ENCODE measurements at places on chromosomes 7 and 10.
A peak's percentile ranks its signal among the peaks of the same experiment; 100 is the strongest.

GRCh38 chr7:106050746-106051117 lies 61.4 kb downstream of the SYPL1 start:
- no peak for DNase-seq

- no peak for DNase-seq
Measured at GRCh38 chr7:42237811-42238541, 967 bp upstream of the GLI3 start.

GRCh38 chr7:3560495-3560894 lies 259.4 kb downstream of the SDK1 start:
- DNase-seq, result no peak

DNA sequence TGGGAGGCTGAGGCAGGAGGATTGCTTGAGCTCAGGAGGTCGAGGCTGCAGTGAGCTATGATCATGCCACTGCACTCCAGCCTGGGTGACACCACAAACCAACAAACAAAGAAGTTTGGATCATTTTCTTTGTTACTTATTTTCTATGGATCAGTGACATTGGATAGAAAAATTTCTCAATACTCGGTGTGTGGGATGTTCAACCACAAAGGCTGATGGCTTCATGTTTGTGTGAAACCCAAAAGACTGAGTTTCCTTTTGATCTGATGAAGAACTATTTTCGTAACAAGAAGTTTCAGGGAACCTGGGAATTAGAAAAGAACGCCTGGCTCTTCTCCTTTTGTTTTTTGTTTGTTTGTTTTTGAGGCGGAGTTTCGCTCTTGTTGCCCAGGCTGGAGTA lies 104.0 kb downstream of the HOXA1 start:
- DNase-seq, result no peak

GRCh38 chr10:123274306-123275135 lies 120.3 kb downstream of the BUB3 start:
- DNase-seq, result no peak

DNA sequence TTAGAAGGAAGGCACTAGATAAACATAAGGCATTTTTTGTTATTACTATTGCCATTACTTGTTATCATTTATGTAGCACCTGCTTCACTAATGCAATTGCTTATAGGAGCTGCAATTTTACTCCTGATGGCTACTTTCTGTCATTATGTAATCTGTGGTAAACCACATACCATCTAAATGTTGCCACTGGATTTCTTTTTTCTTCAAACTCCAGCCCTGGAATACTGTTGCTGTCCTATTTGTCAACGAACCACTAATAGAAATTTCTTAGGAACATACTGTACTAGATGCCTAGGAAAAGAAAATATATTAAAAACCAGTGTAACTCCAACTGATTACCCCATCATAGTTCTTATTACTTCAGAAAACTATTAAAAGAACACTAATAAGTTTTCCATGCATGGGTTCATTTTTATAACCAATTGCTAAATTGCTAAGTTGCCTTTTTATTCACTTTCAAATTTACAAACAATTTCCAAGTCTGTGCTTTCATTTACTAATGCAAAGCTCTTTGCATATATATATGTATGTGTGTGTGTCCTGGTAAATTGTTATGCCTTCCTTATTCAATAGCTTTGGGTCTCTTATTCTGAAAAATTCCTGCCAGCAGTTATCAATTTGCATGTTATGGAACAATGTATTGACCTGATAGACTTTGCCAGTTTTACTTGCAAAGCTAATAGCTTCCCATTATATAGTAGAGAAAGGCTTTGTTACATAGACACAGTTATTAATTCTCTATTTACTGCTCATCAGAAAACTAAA lies 287.4 kb downstream of the EXOC4 start:
- DNase-seq, result no peak

DNA sequence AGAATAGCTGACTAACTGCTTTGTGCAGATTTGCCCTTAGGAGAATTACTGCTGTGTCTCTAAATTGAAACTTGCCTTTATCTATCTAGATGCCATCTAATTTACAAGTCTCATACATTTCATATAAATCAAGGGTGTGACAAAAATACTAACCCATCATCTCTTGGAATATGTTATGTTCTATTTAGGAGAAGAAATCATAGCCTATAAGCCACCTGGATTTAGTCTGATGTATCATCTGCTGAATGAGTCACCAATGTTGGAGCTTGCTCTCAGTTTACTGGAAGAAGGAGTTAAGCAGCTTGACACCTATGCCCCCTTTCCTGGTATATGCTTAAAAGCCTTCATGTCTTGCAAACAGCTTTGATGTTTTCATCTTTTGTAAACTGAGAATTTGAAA lies 43.5 kb downstream of the NUP205 start:
- DNase-seq, result no peak

- no peak for DNase-seq
Measured at GRCh38 chr7:94375691-94376090, 19.0 kb upstream of the COL1A2 start.

- no peak for DNase-seq
Measured at GRCh38 chr10:95350830-95351228, 60.0 kb upstream of the PDLIM1 start.

GRCh38 chr10:103916254-103916653 lies 1.7 kb downstream of the STN1 start:
- no peak for DNase-seq

DNA sequence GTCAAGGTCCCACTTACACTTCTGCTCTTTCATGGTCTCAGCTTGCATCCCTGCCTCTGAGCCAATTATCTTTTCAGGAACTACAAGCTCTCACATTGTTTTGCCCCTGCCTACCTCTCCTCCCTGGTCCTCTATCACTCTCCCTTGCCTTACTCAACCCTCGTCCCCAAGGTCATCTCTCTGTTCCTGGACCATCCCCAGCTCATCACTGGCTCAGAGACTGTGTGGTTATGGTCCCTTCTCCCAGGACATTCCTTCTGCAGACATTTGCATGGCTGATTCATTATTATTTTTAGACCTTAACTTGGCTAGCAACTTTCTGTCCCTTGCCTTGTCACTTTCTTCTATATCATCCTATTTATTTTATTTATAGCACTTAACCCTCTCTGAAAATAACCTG lies 17.8 kb upstream of the GPAM start:
- no peak for DNase-seq

- no peak for DNase-seq
Measured at GRCh38 chr10:80413271-80413996, 5.1 kb downstream of the PRXL2A start.

GRCh38 chr7:147894271-147894670 lies 696.3 kb upstream of the C7orf33 start:
- DNase-seq, result no peak

- DNase-seq, result no peak
Measured at GRCh38 chr7:14233076-14233867, 243.8 kb upstream of the ETV1 start.

DNA sequence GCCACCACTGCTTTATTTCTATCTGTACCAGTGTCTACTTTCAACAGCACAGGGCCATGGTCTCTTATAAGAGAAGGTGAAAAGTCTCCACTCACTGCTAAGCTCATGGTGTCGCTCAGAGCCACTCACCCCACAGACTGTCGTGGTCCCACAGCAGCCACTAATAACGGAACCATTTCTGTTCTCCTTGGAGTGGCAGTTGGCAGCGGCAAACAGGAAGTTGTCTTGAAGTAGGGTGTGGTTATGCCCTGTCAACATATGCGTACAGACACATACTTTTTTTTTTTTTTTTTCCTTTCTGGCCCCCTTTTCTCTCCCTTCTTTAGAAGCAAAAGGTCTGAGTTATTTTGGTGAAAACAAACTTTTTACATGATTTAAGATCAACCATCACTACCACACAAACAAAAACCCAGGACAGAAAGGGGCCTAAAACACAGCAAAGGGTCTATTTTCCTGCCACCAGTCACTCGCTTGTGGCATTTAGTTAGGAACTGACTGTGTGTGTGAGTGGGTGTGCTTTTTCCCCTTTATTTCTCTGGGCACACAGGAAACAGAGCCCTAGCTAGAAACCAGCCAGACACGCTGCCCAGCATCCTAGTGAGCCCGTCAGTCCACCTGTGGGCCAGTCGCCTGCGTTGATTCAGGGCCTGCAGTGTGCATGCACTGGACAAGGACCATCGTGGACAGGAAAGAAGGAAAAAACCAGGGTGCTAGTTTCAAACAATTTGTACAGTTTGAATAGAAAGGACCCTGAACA lies 96.7 kb upstream of the EFCAB10 start:
- DNase-seq, result peak; percentile 65

- DNase-seq, result no peak
Measured at GRCh38 chr10:6312636-6313035, 109.9 kb downstream of the PFKFB3 start.

DNA sequence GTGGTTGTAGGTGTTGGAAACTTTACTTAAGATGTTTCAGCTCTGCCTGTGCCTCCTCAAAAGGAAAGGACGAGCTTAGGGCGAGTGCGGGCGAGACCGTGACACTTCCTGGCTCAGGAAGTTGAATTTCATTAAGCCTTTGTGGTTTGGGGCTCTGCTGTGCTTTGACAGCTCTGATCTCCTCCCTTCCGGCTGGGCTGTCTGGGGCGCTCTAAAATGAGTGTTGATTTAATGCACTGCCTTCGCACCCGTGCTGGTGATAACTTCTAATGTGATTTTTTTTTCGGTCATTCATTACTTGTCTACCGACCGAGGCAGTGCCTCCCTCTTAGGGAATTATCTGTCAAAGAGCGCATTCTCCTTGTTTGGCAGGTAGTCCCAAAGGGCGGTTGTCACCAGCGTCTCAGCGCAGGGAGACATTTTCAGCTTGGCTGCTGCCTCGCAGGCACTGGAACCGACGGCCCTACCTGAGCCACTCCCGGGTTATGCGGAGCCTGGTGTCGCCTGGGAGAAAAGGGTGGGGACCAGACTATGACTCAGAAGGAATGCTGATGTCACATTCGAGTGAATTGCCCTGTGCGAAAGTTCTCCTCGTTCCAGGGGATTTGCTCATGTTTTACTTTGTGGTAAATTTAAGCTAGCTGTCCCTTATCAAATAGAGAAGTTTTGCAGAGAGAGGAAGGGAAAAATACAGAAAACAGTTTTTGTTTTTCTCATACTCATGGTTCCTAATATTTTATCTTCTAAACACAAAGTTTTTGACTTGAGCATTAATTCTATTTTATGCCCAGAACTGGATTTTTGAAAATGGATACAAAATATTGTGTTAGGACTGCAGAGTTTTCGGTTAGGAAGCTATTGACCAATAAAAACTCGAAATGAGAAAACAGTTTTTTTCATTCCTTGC lies 920 bp downstream of the TES start:
- peak; percentile 82 for DNase-seq

DNA sequence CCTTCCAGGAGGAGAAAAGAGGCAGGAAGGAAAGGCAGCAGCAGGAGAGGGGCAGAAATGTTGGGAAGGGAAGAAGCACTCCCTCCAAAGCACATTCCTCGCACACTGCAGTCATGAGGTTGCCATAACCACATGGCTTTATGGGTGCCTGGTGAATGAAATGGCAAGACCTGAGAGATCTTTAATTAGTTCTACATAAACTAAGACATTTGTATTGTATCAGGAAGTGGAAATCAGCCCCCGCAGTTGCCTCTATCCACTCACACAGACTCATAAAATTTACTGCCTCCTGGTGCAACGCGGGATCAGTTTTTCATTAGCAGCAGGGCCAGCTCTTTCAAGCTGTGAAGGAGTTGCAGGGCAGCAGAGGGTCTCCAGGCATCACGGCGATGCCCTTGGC lies 106.4 kb downstream of the COL13A1 start:
- no peak for DNase-seq

DNA sequence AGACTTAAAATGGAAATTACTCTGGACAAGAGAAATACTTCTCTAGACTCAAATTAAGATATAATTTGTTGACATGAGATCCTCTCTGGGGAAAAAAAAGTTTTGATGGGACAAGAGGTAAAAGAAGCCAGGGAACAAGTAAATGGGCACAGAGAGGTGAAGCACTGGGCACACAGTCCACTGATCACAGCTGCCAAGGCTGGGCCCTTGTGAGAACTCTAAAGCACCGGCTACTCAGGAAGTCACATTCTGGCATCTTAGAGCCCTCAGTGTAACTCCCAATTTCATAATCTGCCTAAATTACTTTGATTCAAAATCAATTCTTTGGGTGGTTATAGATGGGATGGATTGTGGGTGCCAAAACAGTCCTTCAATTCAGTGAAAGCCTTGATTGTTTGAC lies 123.2 kb upstream of the CACNA2D1 start:
- DNase-seq, result no peak

- no peak for DNase-seq
Measured at GRCh38 chr10:488933-489215, 200.6 kb downstream of the DIP2C start.

GRCh38 chr10:21517134-21518031 lies 8.1 kb downstream of the SKIDA1 start:
- peak; percentile 44 for DNase-seq

- no peak for DNase-seq
Measured at GRCh38 chr7:39433550-39433949, 132.7 kb upstream of the YAE1 start.

DNA sequence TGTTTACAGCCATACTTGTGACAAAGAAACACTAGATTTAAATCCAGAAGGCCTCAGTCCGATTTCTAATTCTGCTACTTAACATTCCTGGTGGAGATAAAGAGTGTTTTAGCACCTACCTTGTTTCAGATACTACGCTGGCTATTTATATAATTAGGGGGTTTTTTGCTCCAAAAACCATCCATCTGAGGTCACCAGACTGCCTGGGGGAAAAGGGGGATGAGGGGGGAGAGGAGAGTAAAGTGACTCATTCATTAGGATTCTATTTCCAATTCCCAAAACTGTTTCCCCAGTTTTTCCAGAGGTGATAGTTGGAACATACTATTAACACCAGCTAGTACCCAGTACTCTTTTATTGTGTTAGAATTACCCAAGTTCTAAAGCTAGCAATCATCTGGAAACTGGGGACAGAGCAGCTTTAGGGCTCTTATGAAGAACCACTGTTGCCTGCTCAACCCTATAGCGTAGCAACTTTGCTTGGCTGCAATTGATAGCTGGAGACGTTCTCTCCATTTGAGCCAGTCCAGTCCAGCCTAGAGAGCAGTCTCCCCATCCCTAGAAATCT lies 6.6 kb downstream of the GCC1 start:
- DNase-seq, result no peak

DNA sequence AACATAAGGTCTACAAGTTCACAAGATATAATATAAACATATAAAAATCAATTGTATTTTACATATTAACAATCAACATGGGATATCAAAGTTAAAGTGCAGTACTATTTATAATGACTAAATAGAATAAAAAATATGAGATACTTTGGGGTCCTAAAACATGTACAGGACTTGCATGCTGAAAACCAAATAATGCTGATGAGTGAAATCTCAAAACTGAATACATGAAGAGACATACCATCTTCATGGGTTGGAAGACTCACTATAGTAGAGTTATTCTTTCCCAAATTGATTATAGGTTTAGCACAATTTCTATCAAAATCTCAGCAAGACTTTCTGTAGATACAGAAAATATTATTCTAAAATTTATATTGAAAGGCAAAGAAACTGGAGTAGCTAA lies 181.5 kb downstream of the LHFPL3 start:
- no peak for DNase-seq

Data from CD4-positive, alpha-beta T cell treated with Interleukin-17A for 4 hours (primary cell).